ENCODE measurements at places on chromosomes 3 and 15. TPM values are rescaled to one million over a fixed set of nuclear protein-coding genes. Genes with fewer than 3 reads are reported as not detected.

DNA sequence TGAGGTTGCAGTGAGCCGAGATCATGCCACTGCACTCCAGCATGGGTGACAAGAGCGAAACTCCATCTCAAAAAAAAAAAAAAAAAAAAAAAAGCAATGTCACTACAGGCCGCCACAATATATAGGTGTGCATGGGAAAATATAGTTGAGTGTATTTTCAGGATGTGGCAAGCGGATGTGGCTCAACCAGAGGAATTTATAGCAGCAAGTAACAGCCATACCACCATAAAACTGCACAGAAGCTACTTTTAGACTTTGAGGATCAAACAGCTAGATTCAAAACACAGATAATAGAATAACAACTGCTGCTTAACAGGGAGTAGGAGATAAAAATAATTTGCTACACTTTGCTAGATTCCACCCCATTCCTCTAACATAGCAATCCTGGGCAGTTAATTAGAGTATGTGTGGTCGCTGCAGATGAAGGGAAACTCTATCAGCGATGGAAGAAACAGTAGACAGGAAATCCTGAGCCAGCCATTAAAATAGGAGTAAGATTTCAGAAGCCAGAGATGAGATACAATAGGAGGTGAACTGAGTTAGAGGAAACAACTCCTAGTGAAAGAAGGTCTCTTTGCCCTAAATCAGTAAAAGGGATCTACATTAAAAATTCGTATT is 318.7 kb upstream of the STT3B start:
- DNase-seq, result no peak

SEMA3G gene
- 0.10 TPM for total RNA-seq

KIF7 gene
- 1.9 TPM for total RNA-seq

PP2D1 gene
- not detected for total RNA-seq

- peak; percentile 67 for DNase-seq
Observed at GRCh38 chr3:168165390-168166269, 69.9 kb upstream of the GOLIM4 start.

- no peak for DNase-seq
Observed at GRCh38 chr3:21534462-21534861, 216.5 kb downstream of the ZNF385D start.

GRCh38 chr3:14633819-14634424 is 17.6 kb upstream of the CCDC174 start:
- DNase-seq, result peak; percentile 41

DNA sequence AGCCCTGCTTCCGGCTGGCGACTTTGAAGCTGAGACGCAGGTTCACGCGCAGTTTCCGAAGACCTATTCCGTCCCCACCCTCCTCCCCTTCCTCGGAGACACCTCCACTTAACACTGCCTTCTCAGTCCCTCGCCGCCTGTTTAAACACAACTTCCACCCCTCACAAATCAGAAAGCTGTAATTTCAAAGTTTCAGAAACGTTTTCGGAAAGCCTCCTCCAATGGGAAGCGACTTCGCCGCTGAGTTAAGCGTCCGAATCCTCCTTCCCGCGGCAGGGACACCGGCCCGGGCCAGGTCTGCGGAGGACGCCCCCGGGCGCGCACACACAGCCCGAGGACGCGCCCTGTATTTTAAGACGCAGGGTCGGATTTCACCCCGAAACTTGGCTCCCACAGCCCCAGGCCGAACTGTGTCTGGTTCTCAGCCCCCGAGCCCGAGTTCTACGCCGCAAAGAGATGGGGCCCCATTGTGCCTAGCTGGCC is 559 bp upstream of the LRRN1 start:
- DNase-seq, result no peak

DNA sequence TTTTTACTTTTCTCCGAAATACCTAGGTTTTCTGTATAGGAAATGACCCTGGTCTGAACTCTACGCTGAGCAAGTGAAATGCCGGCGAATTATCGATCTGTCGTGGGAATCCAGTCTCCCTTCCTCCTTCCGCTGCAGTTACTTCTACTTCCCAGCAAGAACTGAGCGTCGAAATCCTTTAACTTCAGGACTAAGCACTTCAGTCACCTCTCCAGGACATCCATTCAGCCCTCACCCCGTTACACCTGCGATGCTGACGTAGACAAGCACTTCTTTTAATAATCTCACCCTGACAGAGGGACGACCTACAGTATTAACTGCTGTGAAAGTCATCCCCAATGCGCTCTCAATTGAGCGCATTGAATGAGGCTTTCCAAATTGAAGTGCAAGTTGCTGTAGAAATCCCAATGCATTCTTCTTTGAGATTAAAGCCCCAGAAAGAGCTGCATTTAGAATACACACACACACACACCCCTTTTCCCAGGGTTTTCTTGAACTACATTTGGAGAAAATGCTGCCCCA is 1.3 kb downstream of the TOP2B start:
- no peak for DNase-seq

- peak; percentile 5 for DNase-seq
Observed at GRCh38 chr15:39511000-39511915, 69.6 kb upstream of the THBS1 start.

UCN2 gene
- not detected for total RNA-seq

SPCS1 gene
- total RNA-seq, result 172 TPM

AMT gene
- total RNA-seq, result 0.20 TPM

PLEKHO2 gene
- total RNA-seq, result 2.9 TPM

CELSR3 gene
- 1.4 TPM for total RNA-seq

PLXND1 gene
- 10.4 TPM for total RNA-seq

DNA sequence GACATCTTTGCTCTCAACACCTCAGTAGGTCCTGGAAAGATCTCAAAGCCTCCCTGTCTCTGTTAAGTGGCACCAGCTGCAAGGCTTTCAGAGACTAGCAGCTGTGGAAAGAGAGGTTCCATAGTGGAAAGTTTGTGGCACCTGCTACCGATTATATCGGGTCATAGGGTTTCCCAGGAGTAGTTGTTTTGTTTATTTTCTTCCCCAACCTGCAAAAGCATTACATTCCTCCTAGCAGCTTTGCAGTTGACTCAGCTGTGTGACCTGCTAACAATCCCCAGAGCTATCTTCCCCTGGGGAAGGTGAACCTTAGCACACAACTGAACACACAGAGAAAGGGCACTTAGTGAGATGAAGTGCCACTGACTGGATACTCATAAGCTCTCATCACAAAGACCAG is 598.9 kb upstream of the GRM7 start:
- DNase-seq, result no peak

DNA sequence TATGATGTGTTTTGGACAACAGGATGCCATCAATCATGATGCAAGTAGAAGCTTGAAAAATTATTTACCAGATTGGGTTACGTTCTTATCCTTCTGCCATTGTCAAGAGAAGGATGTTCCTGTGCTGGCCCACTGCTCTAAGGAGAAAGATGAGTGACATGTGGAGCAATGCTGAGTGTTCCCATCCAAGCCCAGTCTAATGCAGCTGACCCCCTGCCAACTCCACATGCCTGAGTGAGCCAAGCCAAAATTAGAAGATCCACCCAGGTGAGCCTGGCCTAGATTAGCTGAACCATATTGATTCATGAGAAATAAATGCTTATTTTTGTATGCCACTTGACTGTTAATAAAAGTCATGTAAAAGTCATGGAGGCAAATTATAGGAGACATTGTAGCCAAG is 446.5 kb downstream of the CNTN3 start:
- no peak for DNase-seq

DNA sequence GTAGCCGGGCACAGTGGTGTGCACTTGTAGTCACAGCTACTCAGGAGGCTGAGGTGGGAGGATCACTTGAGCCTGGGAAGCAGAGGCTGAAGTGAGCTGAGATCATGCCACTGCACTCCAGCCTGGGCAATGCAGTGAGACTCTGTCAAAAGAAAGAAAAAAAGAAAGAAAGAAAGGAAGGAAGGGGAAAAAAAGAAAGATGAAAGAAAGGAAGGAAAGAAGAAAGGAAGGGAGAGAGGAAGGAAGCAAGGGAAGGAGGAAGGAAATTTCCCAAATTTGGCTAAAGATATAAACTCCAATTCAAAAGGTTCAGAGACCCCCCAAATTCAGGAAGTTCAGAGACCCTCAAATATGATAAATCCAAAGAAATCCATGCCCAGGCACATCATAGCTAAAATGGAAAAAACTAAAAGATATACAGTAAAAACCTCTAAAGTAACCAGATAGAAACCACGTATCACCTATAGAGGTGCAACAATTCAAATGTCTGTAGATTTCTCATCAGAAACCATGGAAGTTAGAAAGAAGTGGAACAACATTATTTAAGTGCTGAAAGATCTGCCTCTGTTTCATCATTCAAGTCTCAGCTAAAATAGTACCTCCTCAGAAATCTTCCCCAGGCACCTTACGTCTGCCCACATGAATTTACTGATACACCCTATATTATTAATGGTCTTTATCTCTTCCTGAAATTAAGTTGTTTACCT is 10.7 kb downstream of the DET1 start:
- DNase-seq, result no peak

GRCh38 chr3:52532838-52533622 is 627 bp downstream of the NT5DC2 start:
- DNase-seq, result no peak

GRCh38 chr3:197293605-197294237 is 4.7 kb downstream of the DLG1 start:
- DNase-seq, result no peak

DNA sequence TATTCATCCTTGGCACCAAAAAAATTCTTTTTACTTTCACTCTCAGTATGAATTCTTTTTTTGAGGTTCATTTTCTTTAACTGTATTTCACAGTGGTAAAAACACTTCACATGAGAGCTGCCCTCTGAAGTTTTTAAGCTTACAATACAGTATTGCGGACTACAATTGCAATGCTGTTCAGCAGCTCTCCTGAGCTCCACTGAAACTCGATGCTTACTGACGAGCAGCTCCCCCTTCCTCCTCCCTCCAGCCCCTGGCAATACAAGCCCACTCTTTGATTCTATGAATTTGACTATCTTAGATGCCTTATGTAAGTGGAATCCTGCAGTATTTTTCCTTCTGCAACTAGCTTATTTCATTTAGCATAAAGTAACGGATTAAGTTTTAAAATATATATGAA is 183.4 kb downstream of the ADAMTS17 start:
- DNase-seq, result no peak

DNA sequence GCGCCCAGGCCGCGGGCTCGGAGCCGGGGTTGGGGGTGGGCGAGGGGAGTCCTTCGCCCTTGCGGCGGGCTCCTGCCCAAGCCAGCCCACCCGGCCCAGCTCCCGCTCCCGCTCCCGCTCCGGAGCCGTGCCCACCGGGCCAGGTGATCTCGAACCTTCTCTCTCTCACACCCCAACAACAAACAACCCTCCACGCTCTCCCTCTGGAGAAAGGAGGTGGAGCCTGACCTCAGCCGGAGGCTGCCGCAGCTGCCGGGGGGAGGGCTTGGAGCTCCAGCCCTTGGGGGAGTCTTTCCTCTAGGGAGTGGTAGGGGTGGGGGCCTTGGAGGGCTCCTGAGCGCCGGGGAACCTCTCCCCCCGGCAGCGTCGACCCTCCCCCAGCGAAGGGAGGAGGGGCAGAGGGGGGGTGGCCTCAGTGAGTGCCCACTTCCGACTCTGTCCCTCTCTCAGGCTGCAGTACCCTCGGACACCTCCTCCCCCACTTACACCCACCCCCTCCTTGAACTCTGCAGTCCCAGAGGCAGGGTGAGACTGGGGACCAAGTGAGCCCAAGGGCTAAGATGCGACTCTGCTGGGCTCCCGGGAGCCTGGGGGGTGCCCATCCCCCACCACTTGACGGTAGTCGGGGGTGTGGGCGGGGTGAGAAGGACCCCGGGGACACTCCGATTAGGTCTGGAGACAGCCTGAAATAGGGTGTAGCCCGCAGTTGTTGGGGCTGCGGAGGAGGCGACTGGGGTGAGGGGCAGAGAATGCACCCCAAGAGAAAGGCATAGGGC is 4.4 kb upstream of the BAHD1 start:
- DNase-seq, result no peak

GRCh38 chr3:52574056-52574965 is 37.9 kb downstream of the UQCC5 start:
- DNase-seq, result no peak

MORC1 gene
- total RNA-seq, result not detected

GRCh38 chr3:197447057-197447456 is 108.7 kb downstream of the BDH1 start:
- DNase-seq, result no peak

- DNase-seq, result no peak
Observed at GRCh38 chr15:97981058-97981457, 20.6 kb downstream of the ARRDC4 start.

C3orf70 gene
- total RNA-seq, result not detected

Data from NCI-H460 (cell line).